ENCODE measurements at places on chromosomes 1 and 21.
A peak's percentile ranks its signal among the peaks of the same experiment; 100 is the strongest.

- no peak for DNase-seq
Measured at GRCh38 chr21:31566611-31567010, 92.9 kb upstream of the SOD1 start.

DNA sequence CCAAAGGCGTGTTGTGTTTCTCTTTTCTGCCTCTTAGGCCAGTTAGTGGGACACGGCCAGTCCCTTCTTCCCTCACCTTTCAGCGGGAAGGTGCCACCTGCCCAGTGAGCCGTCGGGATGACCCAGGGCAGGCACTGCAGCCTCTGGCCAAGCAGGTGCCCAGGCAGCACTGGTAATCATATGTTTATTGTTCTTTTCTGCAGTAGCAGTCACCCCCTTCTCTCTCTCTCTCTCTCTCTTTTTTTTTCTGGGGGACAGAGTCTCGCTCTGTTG lies 38.2 kb downstream of the CRYAA start:
- DNase-seq: no peak

GRCh38 chr21:37245151-37245550 lies 22.0 kb downstream of the VPS26C start:
- DNase-seq: no peak

DNA sequence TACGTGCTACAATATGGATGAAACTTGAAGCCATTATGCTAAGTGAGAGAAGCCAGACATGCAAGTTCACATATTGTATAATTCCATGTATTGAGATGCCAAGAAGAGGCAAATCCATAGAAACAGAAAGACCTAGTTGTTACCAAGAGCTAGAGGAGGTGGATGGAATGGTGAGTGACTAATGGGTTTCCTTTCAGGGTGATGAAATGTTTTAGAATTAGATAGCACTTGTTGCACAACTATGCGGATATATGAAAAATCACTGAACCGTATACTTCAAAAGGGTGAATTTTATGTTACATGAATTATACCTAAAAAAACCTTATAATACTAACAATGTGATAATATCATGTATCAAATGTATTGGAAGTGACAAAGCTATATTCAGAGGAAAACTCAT lies 18.1 kb downstream of the EPHA10 start:
- no peak for DNase-seq

DNA sequence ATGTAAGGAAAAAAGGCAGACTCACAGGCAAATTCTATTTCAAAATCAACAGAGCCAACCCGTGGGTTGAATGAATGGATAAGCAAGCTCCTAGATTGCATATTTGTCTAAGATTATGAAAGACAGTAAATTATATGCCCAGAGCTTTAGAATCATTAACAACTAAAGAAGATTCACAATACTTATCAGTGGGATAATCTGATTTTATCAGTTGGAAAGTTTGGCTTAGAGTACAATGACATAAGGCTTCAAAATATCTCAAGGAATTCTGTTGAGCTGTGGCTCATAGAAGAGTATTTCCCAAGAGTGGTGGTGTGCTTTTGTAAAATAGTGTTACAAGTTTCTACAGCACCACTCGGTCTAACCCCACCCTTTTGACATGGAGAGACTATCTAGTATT lies 85.5 kb downstream of the ADAMTS1 start:
- no peak for DNase-seq

DNA sequence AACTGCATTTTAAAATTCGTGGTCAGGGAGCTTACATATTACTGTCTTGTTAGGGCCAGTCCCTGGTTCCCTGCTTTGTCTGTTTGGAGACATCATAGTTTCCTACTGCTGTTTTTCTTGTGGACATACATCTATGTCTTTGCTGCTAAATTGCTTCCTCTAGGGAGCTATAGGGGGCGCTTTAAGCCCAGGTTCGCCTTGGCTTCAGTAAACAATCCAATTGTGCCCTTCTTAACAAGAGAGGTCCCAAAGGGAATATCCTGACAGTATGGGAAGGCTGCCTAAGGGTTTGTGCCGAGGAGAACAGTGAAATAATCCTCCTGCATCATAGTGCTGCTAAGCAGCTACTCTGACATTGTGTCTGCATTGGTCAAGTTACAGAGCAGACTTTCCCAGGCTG lies 112.5 kb downstream of the USH2A start:
- no peak for DNase-seq

- no peak for DNase-seq
Measured at GRCh38 chr1:28606771-28607170, 14.7 kb downstream of the RAB42 start.

GRCh38 chr1:28248273-28249012 lies 10.9 kb upstream of the SESN2 start:
- peak; percentile 68 for DNase-seq

- no peak for DNase-seq
Measured at GRCh38 chr1:42929434-42930177, 29.1 kb downstream of the SLC2A1 start.

- DNase-seq: peak; percentile 65
Measured at GRCh38 chr1:152182944-152183361, 23.9 kb upstream of the RPTN start.

DNA sequence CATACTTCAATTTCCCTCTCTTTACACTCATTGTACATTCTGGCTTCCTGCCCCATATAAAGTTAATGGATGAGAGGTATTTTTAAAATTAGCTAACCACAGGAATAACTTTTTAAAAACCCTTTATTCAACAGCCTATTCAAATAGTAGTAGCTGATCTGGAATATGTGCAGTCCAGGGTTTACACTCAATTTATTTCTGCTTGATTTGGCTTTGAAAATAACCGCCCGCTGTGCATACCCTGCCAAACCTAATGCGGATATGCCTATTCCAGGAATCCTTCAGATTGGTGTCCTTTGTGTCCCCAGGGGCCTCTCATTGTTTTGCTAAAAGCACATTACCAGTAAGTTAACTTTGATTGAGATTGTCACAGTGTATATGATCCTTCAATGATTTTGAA lies 1686.2 kb downstream of the PLA2G4A start:
- DNase-seq: no peak

GRCh38 chr21:43727519-43728153 lies 8.7 kb downstream of the PDXK start:
- DNase-seq: no peak

GRCh38 chr1:68119445-68119844 lies 69.0 kb upstream of the DIRAS3 start:
- no peak for DNase-seq

DNA sequence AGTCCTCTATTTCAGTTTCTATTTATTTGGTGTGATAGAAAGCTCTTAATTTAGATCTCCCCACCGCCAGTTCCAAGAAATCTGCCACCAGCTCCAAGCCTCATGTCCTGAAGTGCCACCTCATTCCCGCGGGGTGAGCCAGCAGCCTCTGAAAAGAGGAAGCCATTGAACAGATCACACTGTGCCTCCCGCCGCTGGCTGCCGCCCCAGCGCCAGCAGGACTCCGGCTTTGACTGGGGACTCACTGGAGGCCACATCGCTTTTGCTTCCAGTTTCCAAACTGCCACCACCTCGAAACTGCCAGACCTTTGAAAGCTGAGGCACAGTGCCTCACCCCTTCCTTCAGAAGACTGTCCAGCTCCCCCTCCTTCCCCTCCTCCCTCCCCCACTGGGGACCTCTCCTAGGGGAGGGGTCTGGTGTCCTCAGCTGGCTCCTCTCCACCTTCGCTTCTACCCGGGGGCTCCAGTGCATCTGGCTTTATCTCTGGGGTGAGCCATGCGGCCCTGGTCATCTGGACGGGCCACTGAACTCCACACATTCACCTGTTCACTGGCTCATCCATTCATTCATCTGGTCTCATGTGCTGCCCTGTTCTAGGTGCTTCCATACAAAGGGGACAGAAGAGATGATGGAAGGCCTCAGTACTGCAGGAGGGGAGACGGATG lies 58.9 kb downstream of the VPS26C start:
- peak; percentile 51 for DNase-seq

GRCh38 chr1:2451741-2452140 lies 24.3 kb upstream of the PLCH2 start:
- DNase-seq: no peak

- DNase-seq: no peak
Measured at GRCh38 chr1:240109920-240110636, 18.4 kb downstream of the FMN2 start.

DNA sequence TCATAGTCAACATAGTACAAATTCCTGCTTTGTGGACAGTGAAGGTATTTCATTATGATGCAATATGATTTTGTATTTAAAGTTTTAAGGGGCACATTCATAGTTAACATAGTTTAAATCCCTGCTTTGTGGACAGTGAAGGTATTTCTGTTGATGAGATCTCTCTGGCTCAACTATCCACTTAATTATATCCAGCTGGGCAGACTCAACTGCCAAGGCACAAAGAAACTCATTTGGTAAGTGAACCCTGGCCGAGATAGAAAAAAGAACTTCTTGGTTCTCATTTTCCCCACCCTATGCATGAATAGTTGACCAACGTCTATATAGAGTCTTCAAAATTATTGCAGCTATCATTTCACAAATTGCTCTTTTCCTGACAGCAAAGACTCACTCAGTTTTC lies 1194.6 kb downstream of the NCAM2 start:
- no peak for DNase-seq

DNA sequence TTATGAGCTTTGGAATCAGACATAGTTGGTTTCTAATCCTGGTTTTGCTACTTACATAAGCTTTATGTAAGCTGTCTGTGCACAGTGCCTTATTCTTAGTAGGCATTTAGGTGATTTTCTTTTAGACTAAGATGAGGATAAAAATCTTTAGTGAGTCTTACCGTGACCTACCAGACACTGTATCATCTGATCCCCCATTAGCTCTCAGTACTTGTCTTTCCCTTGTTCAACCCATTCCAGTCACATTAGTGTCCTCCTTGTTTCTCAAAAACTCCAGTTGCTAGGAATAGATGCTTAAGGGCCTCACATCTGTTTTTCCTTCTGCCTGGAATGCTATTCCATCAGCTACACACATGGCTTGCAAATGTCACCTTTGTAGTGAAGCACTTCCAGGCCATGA lies 18.8 kb downstream of the PPP1R12B start:
- no peak for DNase-seq

DNA sequence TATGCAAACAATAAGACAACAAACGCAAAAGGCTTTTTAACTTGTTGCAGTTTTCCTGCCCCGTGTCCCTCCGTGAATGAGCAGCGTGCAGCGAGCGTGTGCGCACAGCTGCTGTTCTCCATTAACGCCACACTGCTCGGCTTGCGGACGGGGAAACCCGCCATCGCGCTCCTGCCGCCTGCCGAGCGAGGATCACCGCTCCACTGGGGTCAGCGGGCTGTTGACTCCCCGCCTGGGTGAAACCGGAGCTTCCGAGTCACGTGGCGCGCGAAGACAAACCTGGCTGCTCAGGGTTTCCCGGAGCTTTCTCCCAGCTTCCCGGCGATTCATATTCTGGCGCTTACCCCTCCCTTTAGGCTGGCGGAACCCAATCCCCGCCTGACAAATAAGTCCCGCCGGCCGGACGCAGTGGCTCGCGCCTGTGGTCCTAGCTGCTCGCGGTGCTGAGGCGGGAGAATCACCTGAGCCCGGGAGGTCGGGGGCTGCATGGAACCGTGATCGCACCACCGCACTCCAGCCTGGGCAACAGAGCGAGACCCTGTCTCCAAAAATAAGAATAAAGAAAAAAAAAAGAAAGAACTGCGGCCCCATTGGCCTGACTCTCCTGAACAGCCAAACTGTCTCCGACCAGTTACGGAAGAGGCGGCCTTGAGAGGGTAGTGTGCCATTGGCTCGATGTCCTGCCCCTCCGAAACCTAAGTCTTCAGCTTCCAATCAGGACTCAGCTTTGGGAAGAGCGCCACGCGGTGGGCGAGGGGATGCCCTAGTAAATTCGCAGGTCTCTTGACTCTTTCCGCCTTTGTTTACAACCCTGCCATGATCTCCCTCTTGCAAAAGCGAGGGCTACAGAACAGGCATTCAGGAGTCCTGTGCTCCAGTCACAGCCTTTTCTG lies at the start of gene CREB3L4:
Gene CREB3L4, plus strand, starts transcription at position 796 of the 893 bp plus-strand sequence. CDS start 624 bp downstream, outside the sequence.
- DNase-seq: peak; percentile 94

- no peak for DNase-seq
Measured at GRCh38 chr1:67666636-67667035, 18.4 kb upstream of the GADD45A start.

GRCh38 chr1:154744352-154745035 lies 125.6 kb downstream of the KCNN3 start:
- no peak for DNase-seq

DNA sequence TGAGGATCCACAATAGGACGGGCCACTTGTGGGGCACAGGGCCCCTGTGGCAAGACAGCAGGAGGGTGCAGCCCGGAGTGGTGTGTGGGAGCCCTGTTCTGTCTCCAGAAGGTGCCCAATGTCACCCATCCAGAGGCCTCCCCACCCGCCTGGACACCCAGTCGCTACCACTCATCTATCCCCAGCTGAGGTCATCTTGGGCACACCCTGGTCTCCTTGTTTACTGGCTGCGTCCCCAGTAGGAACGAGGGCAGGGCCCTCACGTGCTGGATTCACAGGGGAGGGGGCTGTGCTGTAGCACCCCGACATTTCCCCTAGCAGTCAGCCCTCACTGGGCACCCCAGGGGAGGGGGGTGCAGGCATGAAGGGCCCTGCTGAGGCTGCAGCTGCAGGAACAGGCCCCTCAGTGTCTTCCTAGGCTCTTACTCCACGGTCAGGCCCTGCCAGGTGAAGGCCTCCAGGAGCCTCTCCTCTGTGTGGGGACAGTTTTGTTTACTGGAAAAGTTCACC lies 2.3 kb upstream of the TNNT2 start:
- no peak for DNase-seq

GRCh38 chr1:191320062-191320461 lies 838.2 kb upstream of the RGS18 start:
- DNase-seq: no peak

DNA sequence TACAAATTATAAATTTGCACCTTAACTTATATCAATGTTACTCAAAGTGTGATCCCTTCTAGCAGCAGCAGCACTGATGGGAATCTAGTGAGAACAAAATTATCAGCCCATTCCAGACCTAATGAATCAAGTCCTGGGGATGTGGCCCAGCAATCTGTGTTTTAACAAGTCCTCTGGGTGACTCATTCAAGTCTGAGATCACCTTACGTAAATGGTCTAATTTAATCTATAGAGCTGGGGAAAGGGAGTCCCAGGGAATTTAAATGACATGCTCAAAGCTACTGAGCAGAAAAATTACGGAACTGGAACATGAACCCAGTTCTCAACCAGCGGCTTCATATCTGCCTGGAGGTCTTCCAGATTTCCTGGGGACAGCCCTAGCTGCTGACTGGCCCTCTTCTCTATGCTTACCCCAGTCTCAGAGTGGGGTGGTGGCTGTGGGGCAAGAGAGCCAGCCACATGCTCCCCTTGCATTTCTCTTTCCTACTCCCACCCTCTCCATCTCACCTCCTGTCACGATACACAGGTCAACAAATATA lies 220.0 kb downstream of the TM2D1 start:
- no peak for DNase-seq

DNA sequence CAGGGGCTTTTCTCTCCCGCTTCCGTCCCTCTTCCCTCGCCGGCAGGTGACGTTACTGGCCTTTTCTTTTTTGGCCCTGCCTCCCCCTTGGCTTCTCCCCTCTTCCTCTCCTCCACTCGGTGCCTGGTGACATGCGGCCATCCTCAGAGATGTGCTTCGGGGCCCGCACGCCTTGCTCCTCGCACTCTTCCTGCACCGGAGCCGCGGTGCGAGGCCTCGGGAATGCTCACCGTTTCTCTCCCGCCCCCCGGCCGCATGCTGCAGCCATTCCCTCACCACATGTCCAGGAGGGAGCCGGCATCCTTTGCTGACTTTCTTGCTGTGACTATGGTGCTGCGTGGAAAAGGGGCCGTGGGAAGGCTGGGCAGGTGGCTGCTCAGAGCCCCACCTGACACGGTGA lies 39.3 kb downstream of the PDE9A start:
- DNase-seq: no peak

- DNase-seq: no peak
Measured at GRCh38 chr1:187047298-187047697, 218.5 kb downstream of the PLA2G4A start.

Measured in prostate gland (tissue), 2 donors.